Testis (tissue), 5 donors: ENCODE measurements at places on chromosomes 7 and 10. TPM values are rescaled to one million over a fixed set of nuclear protein-coding genes. Genes with fewer than 3 reads are reported as not detected.
A peak's percentile ranks its signal among the peaks of the same experiment; 100 is the strongest.

DNA sequence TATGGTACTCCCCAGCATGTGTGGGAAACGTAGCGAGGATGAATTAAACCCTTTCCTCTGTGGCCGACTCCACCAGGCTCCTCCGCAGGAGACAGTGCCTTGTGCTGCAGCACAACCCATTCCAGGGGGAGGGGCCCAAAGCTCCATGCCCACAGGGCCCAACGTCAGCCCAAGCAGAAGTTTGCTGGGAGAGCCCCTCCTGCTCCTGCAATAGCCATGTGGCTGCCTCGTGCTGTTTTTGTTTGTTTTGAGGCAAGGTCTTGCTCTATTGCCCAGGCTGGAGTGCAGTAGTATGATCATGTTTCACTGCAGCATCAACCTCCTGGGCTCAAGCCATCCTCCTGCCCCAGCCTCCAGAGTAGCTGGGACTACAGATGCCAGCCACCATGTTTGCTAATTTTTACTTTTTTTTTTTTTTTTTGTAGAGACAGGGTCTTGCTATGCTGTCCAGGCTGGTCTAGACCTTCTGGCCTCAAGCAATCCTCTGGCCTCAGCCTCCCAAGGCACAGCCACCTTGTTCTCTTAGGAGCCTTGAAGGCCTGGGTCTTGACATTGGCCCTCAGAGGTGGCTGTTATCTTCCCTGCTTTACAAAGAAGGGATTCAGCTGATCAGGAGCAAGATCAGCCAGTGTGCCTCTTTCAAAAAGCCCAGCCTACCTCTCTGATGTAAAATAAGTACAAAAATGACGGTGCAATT is 102.8 kb downstream of the DYNC2I1 start:
- no peak overlapping the region for H3K4me3 ChIP-seq
- H3K27me3 ChIP-seq: no peaks in the 10 kb centered on the region
- no peak for DNase-seq
- no peaks in the 10 kb centered on the region for H3K4me1 ChIP-seq
- no peak overlapping the region for H3K27ac ChIP-seq
- no peaks in the 10 kb centered on the region for H3K36me3 ChIP-seq

The SSC4D gene
- total RNA-seq: 1.8 TPM

GRCh38 chr7:147400221-147400689 is 1190.3 kb upstream of the C7orf33 start:
- H3K36me3 ChIP-seq: no peaks in the 10 kb centered on the region
- H3K27ac ChIP-seq: no peak overlapping the region
- H3K27me3 ChIP-seq: no peaks in the 10 kb centered on the region
- no peak for DNase-seq

The IMPDH1 gene
- 48.3 TPM for total RNA-seq

DNA sequence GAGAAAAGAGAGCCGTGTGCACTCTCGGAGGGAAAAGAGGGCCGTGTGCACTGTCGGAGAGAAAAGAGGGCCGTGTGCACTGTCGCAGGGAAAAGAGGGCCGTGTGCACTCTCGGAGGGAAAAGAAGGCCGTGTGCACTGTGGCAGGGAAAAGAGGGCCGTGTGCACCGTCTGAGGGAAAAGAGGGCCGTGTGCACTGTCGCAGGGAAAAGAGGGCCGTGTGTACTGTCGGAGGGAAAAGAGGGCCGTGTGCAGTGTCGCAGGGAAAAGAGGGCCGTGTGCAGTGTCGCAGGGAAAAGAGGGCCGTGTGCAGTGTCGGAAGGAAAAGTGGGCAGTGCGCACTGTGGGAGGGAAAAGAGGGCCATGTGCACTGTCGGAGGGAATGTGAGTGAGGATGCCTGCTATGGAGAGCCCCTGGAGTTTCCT is 188.7 kb downstream of the DNAJB6 start:
- no peaks in the 10 kb centered on the region for H3K36me3 ChIP-seq
- no peaks in the 10 kb centered on the region for H3K27me3 ChIP-seq
- no peaks in the 10 kb centered on the region for H3K4me1 ChIP-seq
- peak; percentile 43 for DNase-seq
- H3K27ac ChIP-seq: no peak overlapping the region

DNA sequence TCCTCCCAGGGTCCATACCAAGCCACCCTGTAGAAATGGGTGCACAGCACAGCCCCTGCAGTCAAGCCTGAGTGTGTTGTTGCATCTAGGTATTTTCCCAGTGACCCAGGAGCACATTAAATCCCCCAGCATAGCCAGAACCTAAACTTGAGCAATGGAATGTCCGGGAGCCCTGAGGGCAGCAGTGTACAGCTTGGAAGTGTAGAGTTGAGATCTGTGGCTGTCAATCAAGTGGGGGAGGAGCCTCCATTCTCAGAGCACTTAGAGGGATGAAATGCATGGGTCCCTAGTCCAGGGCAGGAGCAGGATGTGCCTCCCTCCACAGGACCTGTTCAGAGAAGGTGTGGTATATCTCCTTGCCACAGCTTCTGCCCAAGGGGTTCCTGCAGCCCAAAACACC is 885.1 kb downstream of the CCSER2 start:
- no peaks in the 10 kb centered on the region for H3K4me1 ChIP-seq
- no peaks in the 10 kb centered on the region for H3K36me3 ChIP-seq
- H3K27me3 ChIP-seq: no peaks in the 10 kb centered on the region
- DNase-seq: no peak

The ZNF777 gene
- total RNA-seq: 19.4 TPM
